Stimulated activated effector memory CD8-positive, alpha-beta T cell treated with anti-CD3 and anti-CD28 coated beads, Interleukin-12 subunit alpha, Interleukin-12 subunit beta, amount 100 ng/mL, for 72 hours (primary cell): ENCODE measurements at places on chromosomes 3 and 15.

DNA sequence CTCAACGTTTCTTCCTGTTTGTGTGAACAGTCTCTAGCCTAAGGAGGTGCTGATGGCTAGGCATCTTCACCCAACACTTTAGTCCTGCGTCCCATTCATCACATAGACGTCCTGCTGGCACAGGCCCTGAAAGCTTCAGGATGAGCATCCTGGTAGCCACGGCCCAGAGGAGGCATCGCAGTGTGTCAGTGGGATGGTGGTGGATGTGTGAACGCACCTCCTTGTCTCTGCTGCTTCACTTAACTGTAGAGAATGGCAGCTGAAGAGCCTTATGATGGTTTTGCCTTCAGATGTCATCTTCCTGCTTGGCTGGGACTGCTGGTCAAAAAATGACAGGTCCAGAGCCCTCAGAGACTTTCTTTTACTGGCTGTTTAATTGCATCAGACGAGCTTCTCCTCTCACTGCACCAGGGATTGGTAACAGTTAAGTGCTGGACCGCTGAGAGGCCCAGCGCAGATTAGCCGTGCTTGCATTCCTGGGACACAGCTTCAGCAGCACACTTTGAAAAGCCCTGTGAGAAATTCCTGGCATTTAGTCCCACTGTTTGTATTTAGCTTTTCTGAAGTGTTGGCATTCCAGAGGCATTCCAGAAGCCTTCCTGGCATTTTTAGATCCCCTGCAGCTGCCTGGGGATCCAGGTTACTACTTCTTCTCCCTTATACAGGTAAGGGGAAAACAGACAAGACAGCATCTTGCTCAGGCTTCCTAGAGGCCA is 132.4 kb upstream of the PLXNA1 start:
- DNase-seq: no peak

DNA sequence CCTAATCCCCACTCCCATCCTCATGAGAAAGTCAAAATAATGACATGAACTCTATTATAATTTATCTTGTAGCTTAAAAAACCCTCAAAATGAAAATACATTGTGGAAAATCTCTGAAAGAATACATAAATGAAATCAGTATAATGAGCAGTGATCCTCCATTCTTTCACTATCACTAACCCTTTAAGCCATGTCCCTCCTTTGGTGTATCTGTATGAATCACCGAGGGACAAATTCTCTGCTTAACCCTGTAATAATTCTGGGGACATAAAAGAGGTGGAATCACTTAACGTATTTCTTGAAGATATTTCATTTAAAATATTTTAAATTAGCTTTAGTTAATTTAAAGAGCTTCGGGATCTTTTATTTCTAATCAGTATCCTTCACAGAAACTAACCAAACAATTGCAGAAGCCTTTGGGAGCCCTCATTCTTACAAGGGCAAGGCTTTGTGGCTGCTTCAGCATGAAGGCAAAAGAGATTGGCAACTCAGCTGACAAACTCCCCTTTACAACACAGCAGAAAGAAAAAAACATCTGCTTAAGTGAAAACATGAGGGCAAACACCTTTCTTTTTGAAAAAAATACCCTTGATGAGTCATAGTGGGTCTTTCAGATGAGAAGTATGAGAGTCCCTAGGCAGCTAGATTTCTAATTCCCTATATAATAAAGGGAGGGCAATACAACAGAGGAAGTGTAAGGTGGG is 44.0 kb upstream of the ALCAM start:
- no peak for DNase-seq

GRCh38 chr3:169965562-169966427 is 812 bp upstream of the SEC62 start:
- DNase-seq: no peak

DNA sequence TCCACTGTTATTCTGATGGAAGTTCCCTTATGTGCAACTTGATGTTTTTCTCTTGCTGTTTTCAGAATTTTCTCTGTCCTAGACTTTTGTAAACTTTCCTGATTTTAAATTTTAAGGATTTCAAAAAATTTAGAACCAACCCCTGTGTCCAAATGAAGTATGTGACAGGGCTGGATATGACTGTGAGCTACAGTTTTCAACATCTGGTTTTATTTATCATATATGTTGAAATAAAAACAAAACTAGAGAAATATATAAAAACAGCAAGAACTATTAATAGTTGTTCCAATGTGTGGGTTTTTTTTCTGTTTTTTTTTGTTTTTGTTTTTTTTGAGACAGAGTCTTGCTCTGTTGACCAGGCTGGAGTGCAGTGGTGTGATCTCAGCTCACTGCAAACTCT is 47.4 kb upstream of the PSMD6 start:
- no peak for DNase-seq

- DNase-seq: no peak
Observed at GRCh38 chr3:110623571-110623970, 448.0 kb upstream of the NECTIN3 start.

DNA sequence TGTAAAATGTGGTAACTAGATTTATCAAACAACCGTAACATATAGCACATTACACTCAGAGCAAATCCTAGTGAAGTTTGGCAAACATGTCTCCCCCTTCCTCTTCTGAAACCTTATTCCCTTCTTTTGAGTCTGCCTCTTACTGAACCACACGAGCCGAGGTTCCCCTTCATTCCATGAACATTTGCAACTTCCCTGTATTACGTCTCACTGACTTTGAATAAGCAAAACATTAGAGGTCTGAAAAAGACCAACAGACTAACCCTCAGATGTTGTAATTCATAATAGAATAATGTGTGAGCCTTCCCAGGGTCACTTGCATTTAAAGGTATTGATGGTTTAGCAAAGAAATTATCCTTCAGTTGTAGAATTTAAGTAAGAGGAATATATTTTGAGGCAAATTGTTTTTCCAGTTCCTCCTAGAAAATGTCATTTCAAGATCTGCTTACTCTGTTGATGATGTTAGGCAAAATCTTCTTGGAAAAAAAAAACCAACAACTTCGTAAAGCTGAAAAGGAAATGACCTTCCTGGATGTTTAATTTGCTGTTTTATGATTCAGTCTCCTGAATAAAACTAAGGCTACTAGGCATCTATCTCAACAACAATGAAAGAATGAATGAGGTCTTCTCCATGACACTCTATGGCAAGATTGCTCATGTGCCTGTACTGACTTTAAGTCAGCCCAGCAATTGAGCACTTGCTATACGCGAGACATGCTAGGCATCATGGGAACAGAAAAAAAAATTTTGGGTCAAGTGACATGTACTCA is 296.9 kb upstream of the NECTIN3 start:
- no peak for DNase-seq

DNA sequence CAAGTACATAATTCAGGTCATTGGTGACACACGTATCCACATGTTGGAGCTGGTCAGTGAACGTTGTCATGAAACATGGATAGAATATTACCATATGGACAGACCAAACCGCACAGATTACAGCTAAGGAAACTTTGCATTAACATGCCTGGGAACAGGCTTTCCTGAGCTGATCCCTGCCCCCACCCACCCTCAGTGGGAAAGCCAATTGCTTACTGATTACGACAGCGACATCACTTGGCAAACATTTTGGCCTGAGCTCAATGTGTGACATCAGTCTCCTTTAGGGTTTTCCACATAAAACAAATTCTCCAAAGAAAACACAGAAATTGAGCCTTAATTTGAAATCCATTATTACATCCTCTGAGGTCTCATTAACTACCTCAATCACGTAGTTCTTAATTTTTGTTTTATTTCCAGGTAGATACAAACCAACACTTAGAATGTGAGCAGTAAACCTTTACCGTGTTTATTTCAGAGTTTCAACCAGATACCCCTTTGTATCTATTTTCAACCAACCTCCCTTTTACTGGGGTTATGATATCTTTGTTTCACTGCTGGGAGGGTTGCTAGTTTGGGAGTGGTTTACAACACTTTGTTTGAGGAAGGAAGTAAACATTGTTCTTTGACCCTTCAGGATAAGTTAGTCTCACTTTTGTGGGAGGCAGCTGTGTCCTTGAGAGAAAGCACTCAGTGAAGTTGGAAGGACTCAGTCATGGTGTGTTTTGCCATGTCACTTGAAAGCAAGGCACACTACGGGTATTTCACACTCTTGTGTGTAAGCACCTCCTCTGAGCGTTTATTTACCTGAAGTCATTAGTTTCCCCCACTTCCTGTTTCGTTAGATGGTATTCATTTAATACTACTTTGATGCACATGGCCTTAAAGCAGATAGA is 103.1 kb downstream of the CMSS1 start:
- DNase-seq: no peak

DNA sequence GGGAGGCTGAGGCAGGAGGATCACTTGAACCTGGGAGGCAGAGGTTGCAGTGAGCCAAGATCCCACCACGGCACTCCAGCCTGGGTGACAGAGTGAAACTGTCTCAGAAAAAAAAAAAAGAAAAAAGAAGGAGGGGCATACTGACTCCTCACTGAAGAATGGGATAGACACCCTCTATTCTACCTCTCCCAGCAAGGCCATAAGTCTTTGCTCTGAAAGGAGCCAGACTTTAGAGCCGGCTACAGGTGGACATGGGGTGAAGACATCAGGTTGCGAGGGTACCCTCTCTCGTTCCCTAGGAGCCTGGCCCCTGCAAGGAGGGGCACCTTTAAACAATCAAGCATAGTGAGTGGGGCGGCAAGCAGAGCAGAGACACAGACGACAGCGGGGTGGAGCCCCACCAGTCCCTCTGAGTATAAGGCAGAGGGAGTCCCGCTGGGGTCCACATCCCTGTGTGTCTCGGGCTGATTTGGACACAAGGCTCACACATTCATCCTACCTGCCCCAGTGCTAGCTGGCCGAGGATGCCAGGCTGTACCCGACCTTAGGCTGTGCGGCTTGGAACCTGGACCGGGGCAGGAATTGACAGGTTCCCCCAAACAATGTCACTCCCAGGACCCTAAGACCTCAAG is 1.1 kb downstream of the GRAMD2A start:
- no peak for DNase-seq

GRCh38 chr15:90402767-90403166 is 14.7 kb downstream of the IQGAP1 start:
- no peak for DNase-seq

GRCh38 chr15:60791216-60791615 is 312.3 kb upstream of the ICE2 start:
- no peak for DNase-seq

- no peak for DNase-seq
Observed at GRCh38 chr3:77042343-77042742, 2.4 kb downstream of the ROBO2 start.

GRCh38 chr3:171566803-171567422 is 106.7 kb upstream of the TNIK start:
- no peak for DNase-seq

GRCh38 chr3:16884748-16885592 is at the start of gene PLCL2:
Gene PLCL2 (plus strand): TSS chr3:16884955. CDS start chr3:16885040, 85 bp downstream.
- DNase-seq: peak; percentile 42

DNA sequence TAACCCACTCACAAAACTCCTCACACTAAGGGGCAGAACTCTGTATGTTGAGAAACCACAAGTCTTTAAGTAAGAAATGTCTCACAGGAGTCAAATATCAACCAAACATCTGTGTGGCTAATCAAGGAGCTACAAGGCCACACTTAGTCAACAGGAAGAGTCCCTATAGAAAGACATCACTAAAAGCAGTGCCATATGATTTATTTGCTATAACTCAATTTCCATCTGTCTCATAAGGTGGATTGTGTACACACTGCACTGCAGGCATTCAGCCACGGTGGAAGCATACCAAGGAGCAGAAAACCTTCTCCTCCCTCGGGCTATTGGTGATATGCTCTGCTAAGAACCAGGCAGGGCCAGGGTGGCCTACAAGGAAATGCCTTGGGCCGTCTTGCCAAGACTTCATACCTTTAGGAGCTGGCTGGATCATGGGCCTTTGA is 197.6 kb upstream of the CFAP20DC start:
- no peak for DNase-seq

GRCh38 chr15:70034141-70034540 is 63.6 kb downstream of the TLE3 start:
- no peak for DNase-seq

DNA sequence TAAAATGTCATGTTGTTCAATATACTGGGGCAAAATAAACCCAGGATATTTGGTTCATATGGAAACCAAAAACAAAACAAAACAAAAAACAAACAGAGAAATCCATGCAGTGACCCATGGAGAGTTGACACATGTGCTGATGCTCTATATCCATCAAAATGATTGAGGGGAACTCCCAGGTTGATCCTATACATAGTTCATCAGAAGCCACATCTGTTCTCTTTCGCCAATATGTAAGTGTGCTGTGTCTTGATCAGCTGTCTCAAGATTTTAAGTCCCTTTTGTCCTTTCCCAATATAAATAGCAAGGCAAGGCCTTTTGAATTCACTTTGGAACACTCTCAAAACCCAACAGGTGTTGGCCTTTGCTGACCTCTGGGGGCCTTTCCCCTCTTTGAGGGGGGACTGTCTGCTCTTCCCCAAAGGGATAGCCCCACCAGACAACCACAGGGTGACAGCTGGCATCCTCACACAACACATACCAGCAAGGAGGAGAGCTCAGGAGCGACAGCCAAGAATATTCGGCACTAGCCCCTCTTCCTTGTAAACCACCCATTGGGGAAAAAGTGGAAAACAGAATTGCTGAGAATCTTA is 209.4 kb upstream of the CD96 start:
- no peak for DNase-seq

DNA sequence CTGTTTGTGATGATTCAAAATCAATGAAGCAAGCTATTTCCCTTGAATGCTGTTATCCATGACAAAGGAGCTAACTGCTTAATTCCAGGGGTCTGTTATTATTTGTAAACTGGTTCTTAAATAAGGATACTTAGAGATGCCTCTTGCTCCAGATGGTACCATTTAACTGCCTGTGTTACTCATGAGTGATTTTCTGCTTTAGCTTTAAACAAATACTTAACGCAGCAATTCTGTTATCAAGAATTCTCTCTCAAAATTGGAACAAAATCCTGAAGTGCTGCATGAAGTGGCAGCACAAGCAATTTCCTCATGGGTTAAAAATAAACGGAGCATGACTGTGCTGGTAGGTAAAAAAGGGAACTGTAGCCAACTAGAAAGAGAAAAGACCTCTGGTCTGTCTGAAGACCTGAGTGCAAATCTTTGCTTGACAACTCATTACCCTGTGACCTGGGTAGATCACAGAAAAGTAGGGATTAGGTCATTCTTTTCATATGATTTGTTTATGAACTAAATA is 62.5 kb upstream of the GBE1 start:
- no peak for DNase-seq

DNA sequence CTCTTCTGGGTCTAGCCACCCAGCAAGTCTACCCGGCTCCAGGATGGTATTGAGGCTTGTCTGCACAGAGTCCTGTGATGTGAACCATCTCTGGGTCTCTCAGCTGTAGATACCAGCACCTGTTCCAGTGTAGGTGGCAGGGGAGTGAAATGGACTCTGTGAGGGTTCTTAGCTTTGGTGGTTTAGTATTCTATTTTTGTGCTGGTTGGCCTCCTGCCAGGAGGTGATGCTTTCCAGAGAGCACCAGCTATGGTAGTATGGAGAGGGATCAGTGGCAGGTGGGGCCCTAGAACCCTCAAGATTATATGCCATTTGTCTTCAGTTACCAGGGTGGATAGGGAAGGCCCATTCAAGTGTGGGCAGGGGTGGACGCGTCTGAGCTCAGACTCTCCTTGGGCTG is 283.4 kb upstream of the LYSMD4 start:
- no peak for DNase-seq

GRCh38 chr3:197196192-197196591 is 102.2 kb downstream of the DLG1 start:
- no peak for DNase-seq

GRCh38 chr15:42737529-42738328 is 801 bp upstream of the CDAN1 start:
- DNase-seq: no peak
